ENCODE measurements at places on chromosomes 16 and 17.

DNA sequence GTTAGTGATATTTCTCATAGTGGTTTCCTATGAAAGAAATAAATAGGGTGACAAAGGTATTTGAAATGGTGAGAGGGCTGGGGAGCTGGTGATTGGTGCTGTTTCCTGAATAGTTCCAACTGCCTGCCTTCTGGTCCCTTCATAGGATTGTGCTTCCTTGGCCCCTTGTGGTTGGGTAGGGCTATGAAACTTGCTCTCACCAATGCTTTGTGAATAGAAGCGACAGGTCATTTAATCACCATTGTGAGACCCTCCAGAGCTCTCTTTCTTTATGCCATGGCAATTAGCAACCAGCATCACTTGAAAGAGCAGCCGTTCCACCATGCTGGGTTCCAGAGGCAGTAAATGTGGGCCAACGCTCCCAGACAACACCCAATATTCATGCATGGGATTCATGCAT is 23.7 kb upstream of the WWOX start:
- no peak for DNase-seq

DNA sequence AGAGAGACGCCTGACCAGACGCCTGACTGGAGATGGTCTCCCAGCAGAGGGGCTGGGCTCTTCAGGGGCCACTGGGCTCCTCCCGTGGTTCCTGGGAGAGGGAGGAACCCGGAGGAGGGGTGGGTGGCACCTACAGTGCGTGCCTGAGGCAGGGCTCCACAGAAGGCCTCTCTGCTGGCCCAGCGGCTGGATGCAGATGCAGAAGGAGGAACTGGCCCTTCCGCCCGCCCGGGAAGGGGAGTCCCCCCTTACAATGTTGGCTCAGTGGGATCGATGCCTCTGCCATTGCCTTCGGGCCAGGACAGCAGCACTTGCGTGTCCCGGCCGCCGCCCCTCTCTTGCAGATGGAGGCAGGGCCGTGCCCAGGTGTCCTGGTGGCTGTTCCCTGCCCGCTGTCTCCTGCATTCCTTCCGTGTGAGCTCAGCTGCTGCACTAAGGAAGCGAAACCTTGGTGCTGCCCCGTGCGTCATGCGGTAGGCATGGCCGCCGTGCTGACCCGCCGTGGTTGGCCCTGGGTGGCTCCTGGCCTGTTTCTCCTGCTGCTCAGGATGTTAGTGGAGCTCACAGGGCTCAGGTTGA is 15.1 kb downstream of the BAIAP2 start:
- DNase-seq = no peak

GRCh38 chr17:77592106-77592865 is 366.2 kb upstream of the TNRC6C start:
- DNase-seq = no peak

- DNase-seq = no peak
Measured at GRCh38 chr16:85349365-85350145, 237.3 kb upstream of the CIBAR2 start.
